NCI-H748 treated with DMSO at 0.1 percent for 48 hours (cell line): ENCODE measurements at places on chromosomes 5 and 9.

- DNase-seq = peak; percentile 100
Observed at GRCh38 chr5:2991884-2992283, 240.4 kb upstream of the IRX2 start.

DNA sequence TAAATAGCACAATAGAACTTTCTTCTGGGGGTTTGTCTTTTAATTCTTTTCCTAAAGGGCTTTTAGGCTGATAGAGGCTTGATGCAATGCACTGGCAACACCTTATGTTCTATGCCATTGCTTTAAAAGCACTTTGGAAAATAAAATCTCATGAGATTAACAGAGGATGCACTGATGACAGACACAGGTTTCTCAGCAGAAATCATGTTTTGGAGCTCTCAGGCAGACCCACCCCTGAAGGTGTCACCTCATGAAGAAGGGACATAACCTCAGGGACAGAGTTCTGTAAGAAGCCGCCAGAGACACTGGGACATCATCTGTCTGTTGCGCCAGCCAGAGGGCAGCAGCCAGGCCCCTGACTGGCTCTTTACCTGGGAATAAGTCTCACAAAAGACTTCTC, 27.7 kb downstream of the SLC22A5 start:
- DNase-seq = no peak

DNA sequence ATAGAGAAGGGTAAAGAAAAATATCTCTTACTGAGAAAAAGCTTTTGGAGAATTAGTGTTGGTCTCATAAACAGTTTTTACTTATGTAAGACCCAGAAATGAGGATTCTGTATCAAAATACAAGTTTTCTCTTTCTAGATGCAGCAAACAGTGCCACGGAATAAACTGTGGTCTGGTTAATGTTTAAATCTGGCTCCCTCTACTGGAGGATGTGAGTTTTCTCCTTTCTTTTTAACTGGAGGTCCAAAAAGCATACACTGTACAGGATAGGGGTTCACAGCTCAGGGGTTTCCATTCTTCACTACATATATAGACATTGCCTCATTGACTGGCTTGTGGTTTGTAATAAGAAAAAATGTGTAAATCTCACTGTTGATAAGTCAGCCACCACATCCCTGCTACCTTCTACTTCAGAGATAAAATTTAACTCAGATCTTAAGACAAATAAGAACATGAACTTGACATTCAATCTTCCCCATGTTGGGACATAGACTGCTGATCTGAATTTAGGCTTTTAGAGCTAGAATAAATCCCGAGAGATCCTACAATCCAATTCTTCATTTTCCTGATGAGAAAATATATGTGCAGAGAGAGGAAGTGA, 98.9 kb downstream of the CFAP95 start:
- peak; percentile 75 for DNase-seq

DNA sequence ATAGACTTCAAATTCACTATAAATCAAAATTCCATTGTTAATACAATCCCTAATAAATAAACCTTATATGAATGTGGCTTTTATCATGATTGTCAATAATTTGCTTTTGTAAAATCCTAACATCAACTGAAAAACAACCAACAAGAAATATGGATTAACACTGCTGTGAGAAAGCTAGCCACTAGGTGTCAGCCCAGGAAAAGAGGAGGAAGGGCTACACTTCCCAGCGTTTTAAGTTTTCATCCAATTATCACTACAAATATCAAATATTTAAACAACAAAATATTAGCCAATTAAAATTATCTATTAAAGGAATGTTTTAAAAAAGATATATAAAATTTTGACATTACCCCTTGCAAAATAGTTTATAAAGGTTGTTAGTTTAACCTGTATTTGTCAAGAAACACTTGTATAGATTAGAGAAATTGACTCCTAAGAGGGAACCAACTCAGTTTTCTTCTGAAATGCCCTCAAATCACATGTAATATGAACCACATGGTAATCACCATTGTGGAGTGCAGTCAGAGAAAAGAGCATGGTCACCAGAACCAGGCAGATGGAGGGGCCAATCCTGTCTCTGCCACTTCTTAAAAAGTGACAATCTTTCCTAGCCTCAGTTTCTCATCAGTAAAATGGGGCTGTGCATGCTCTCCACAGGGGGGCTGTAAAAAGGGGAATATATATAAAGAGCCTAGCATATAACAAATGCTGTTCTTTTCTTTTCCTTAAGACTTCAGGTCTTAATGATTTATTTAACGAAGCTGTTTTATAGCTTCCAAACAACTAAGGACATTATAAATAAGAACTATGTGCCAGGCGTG, 188.2 kb downstream of the CRB2 start:
- DNase-seq = peak; percentile 34

GRCh38 chr5:32270178-32270577, 42.6 kb downstream of the MTMR12 start:
- DNase-seq = no peak
